ENCODE measurements at places on chromosomes 1 and 21. TPM values are rescaled to one million over a fixed set of nuclear protein-coding genes. Genes with fewer than 3 reads are reported as not detected.

The SPRR1B gene
- total RNA-seq: not detected

The NDC1 gene
- 33.0 TPM for total RNA-seq

DNA sequence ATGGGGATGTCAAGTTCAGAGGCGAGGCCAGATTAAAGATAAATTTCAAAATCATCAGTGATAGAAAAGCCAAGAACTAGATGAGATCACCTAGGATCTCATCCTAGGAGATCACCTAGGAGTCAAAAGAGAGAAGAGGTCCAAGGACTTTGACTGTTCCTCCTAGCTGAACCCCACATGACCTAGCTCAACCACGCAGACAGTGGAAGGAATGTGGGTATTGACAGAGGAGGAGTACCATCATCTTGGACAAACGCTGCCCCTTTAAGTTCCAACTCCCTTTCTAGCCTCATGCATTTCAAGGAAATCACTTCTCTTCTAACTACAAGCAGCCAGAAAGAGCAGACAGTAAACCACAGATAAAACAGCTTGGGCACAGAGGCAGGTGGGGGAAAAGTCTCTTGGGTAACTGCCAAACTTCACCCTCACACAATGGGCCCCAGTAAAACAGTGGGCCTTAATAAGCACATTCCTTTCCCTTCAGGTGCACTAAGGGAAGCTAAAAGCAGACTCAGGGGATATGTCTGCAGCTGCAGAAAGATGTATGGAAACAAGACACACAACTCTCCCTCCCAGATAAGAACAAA is 12.5 kb upstream of the FAM76A start:
- ATAC-seq: no peak

- no peak for ATAC-seq
These were observed 37.9 kb downstream of the LRRIQ3 start for GRCh38 chr1:74160046-74160445.

- peak; percentile 90 for ATAC-seq
These were observed at the start of gene THAP3 for GRCh38 chr1:6624710-6625583. Gene THAP3 (plus strand): TSS chr1:6624868. CDS start chr1:6625219, 351 bp downstream.

The USP16 gene
- total RNA-seq: 26.3 TPM

DNA sequence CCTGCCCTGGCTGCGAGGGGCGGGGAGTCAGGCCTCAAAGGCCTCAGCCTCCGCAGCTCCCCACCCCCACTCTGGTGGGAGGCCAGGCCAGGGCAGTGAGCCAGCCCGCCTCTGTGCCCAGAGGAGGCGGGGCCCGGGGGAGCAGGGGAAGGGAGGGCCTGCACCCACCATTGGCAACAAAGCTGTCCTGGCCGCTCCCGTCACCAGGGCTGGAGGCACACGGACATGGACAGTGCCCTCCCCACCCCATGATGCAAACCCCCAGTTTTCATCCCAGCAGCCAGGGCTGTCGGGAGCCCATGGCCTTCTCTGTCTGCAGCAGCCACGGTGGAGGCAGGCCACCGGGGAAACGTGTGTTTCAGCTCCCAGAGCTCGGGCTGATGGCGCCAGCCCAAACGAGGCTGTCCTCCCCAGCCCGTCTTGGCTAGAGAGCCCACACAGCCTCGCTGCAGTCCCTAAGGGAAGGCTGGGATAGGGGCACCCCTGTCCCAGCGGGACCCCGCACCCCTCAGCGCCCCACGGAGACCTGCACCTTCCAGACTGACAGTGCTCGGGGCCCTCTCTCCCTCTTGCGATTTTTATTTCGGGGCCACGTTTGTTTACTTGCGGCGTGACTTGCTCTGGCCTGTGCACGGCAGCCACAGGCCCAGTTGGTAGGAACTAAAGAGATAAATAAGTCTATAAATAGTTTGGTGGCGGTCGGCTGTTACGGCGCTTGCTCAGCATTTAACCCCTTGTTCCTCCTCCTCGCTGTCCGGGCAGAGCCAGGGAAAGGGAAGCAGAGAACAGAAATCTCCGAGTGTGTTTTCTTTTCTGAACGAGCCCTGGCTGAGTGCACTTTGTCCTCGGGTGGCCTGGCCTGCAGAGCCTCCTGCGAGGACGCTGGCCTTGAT is 101.8 kb downstream of the PRDM16 start:
- peak; percentile 76 for ATAC-seq

- ATAC-seq: no peak
These were observed 31.5 kb upstream of the DNASE2B start for GRCh38 chr1:84366786-84367185.

DNA sequence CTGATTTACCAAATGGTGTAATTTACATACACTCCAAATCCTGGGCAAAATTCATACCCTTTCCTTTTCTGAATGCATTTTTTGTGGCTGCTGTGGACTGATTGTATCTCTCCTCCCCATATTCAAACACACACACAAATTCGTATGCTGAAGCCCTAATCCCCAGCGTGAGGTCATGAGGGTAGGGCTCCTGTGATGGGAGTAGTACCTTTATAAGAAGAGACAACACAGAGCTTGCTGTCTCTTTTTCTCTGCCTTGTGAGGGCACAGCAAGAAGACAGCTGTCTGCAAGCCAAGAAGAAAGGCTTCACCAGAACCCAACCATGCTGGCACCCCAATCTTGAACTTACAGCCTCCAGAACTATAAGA is 24.4 kb downstream of the DUSP10 start:
- ATAC-seq: peak; percentile 57

The TARBP1 gene
- total RNA-seq: 74.4 TPM
